ENCODE measurements at places on chromosomes 4 and X.

- no peak for DNase-seq
These were observed 957 bp downstream of the PPP2R2C start for GRCh38 chr4:6471307-6472007.

DNA sequence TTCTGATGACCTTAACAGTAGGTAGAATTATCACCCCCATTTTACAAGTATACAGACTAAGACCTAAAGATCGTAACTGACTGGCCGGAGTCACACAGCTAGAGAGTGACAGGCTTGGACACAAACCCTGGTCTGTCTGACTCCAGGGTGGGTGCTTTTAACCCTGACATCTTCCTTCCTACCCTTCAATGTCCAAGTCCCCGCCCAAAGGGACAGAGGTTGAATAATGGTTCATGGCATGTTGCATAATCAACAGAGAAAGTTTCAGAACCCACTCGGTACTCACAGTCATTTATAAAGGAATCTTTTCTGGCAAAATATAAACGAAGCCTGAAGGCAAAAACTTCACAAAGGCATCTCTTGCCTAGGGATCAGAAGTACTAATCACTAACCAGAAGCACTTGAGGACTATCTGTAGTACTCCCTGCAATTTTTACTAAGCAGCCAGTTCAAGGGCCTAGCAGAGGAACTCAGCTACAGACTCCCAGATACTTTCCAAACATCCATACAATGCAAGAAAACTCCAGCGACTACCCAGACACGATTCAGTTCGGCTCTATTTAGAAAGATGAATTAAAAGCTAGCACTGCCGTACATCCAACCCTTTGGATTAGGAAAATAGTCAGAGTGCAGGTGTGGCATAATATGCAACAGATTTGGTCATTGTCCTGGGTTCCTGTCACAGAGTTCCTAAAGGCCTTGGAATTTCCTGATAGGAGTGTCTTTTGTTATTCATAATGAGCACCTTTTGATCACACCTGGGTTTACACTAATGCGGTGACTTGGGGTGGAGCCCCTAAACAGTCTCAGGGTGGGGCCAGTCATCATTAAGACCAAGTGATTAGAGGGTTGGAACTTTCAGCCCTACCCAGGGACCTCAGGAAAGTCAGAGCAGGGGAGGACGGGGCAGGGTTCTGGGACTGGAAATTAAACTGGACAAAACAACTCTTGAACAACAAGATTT is 44.0 kb downstream of the RELL1 start:
- no peak for DNase-seq

- no peak for DNase-seq
These were observed 36.8 kb downstream of the RTL5 start for GRCh38 chrX:72094894-72095293.

- no peak for DNase-seq
These were observed 89.2 kb downstream of the ZNF330 start for GRCh38 chr4:141309874-141310273.

- no peak for DNase-seq
These were observed 259.4 kb upstream of the JADE1 start for GRCh38 chr4:128550060-128550459.

GRCh38 chr4:2472187-2472586 is 3.3 kb downstream of the RNF4 start:
- no peak for DNase-seq
